ENCODE measurements at places on chromosomes 12 and 14.
A peak's percentile ranks its signal among the peaks of the same experiment; 100 is the strongest.

DNA sequence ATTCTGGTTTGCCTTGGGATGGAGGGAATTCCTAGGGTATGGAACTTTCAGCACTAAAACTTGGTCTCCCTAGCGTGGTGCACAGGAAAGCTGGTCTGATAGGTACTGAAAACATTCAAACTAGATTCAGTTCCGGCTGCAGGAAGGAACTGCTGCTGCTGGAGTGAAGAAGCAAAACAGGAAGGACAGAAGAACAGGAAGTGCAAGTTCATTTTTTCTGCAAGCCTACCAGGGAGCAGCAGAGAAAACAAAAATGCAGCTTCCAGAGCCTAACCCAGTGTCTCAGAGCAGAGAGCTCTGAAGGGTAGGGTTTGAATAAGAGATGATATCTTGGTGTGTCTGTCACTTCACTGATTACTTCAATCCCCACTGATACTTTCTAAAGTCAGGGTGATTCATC lies 165.2 kb downstream of the VRK1 start:
- DNase-seq = no peak

DNA sequence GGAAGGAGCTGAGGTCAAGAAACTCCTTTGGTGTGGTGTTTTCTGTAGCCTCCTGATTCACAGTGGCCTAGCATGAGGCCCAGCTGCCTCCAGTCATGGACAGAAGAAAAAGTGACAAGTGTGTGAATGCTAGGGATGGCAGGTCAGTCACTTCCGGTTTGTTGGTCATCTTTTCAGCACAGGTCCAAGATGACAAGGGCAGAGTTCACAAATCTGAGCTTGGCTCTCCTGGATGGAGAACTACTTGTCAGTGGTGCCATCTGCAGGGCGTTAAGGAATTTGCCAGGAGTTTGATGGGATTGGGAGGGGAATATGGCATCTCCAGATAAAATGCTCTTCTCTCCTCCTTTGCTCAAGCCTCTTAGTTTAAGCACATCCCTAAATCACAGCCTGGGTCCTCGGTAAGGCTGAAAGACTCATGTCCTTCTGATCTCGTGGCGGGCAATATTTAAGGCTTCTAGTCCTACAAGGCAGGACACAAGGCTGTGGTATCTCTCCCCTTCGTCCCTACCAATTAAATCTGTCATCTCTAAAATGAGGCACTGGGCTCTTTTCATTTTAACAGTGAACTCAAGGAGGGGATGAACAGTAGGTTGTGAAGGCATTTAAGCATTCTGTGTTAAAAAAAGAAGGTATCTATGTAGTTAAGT lies 10.0 kb downstream of the TUBA1B start:
- DNase-seq = no peak

DNA sequence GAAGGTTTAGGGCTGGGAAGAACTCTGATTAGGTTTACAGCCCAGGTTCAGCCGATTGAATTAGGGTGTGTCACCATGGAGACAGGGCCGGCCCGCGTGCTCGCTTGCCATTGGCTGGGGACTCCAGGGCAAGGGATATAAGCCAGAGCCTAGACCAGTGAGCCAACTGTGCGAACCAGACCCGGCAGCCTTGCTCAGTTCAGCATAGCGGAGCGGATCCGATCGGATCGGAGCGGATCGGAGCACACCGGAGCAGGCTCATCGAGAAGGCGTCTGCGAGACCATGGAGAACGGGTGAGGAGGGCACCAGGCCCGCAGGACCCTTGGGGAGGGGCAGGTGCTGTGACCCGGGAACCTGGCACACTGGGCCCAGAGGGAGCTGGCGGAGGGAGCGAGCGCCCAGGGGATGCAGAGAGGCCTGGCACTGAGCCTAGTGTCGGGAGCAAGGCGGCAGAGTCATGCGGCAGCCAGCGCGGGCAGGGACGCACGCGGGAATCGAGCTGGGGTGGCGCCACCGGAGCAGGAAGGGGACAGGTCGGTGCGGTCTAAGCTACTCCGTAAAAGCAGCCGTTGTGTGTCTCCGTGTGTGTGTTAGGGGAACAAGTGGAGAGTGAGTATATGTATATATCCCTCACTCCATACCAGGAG lies at the start of gene PNP:
Gene PNP, plus strand, starts transcription at position 165 of the 648 bp plus-strand sequence. Its CDS starts 119 bp downstream, at position 284.
- peak; percentile 76 for DNase-seq

GRCh38 chr12:97560786-97561618 lies 98.4 kb downstream of the RMST start:
- DNase-seq = no peak

- no peak for DNase-seq
Observed at GRCh38 chr14:64556526-64556925, 6.8 kb downstream of the PPP1R36 start.

GRCh38 chr12:128843538-128843937 lies 9.7 kb upstream of the GLT1D1 start:
- DNase-seq = no peak
